MM.1S (cell line): ENCODE measurements at places on chromosomes 6 and 20.

DNA sequence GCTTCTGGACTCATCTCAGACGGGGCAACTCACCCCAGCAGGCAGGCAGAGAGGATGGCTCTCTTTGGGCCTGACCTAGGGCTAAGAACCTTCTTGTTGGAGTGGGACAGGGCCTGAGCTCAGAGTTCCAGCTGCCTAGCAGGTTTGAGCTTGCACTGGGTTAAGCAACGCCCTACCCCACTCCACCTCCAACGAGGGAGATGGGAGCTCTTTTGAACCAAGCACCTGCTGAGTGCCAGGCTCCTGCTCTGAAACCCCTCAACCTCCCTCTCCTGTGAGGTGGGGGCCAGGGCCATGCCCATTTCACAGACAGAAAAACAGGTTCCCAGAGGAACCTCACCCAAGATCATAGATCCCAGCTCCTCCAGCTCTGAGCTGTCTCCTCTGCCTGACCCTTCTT, 54.3 kb downstream of the SNAI1 start:
- no peak for DNase-seq

DNA sequence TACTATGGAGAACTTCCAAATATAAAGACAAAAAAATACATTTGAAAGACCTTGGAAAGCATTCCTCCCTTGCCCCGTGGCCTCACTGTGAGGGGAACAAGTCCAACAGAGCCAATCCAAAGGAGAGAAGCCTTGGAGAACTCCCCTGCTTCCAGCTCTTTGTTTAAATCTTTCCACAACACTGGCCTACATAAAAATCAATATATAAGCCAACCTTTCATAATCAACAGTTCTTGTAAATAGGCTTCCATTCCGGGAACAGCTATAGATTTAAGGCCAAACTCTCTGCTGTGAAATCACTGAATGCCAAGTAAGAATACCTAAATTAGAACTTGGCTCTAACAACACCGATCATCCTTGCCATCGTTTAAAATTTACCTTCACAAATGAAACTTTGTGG, 242.1 kb downstream of the HACE1 start:
- DNase-seq: no peak

DNA sequence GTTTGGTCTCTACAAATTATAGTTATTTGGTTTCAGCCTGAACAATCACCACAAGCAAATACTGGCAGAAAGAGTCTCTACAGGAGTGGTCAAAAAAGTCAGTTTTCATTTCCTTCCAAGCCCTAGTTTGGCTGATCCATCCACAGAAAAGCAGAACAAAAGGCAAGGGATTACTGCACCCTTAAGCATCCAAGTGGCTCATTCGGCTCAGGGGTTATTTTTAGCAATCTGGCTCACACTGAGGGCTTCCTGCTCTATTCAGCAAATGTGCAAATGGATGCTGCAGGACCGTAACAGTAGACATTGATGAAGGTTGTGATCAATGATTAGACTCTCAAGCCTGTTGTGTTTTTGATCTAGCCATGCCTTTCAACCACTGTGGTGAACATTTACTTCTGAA, 62.2 kb upstream of the FABP7 start:
- no peak for DNase-seq

- no peak for DNase-seq
Observed at GRCh38 chr20:54195483-54196472, 12.1 kb upstream of the PFDN4 start.

- DNase-seq: no peak
Observed at GRCh38 chr6:137282254-137282653, 63.1 kb upstream of the IFNGR1 start.

- peak; percentile 11 for DNase-seq
Observed at GRCh38 chr6:66210964-66211363, 503.9 kb upstream of the EYS start.

- DNase-seq: peak; percentile 47
Observed at GRCh38 chr20:17525650-17526049, 5.5 kb downstream of the BFSP1 start.

GRCh38 chr6:161866570-161866969, 592.7 kb upstream of the AGPAT4 start:
- DNase-seq: no peak

GRCh38 chr6:166910601-166911000, 45.7 kb downstream of the RNASET2 start:
- DNase-seq: no peak

GRCh38 chr20:48747840-48748414, 79.9 kb downstream of the PREX1 start:
- no peak for DNase-seq

GRCh38 chr20:52722926-52723688, 249.1 kb upstream of the TSHZ2 start:
- no peak for DNase-seq

GRCh38 chr6:134669485-134669884, 280.4 kb downstream of the ALDH8A1 start:
- DNase-seq: no peak

GRCh38 chr6:159953091-159953601, 15.7 kb upstream of the IGF2R start:
- no peak for DNase-seq

- DNase-seq: no peak
Observed at GRCh38 chr6:83960664-83961063, 72.9 kb upstream of the MRAP2 start.

DNA sequence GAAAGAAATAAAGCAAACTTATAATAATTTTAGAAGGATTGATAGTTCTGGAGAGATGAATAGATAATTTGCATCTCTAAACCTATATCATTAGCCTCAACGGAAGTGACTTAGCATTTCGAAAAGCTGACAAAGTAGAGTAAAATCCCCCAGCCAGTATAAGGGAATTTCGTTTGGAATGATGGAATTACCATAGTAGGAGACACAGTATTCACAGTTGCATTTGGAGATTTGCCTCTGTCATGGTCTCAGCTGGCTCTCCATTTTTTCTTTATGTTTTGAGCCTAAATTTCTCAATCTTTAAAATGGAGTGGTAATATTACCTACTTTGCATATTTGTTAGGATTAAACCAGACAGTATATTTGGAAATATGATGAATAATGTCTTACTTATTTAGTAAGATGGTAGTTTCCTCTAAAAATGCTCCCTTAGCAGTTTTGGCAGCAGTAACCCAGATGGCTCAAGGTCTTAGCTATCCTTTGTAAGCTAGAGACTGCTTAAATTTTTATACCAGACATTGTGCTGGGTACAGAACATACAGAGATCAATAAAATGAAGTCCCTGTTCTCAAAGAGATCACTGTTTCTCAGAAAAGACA, 58.2 kb downstream of the SMAP1 start:
- peak; percentile 17 for DNase-seq

DNA sequence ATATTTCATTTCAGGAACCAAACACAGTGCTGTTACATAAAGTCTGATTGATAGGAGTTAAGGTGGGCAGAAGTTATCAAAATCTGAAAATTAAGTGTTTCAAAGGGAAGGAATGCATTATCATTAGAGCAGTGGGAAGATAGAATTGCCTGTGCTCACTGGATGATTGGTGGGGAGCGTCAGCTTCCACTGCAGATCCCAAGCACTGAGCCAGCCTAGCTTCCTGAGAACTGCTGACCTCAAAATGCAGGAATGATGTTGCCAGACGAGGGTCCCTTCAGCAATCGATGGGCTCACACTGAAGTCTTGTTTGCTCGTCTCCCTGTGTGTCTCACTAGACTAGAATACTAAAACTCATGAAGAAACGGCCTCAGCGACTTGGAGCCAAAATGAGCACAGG, 110.0 kb upstream of the PHACTR1 start:
- no peak for DNase-seq

DNA sequence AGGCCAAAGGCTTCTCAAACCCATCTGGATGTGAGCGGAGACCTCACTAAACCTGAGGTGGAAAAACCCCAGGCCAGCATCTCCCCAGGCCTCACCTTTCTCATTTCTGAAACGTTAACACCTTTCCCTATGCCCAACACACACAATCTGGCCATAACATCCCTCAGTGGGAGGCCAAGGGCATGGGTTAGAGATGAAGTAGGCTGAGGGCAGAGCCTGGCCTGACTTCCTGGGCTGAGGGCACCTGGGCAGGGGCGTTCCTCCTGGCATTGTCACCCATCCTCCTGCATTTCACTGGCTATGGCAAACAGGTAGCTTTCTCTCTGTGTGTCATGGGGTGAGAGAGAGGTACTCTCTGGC, 8.4 kb downstream of the MOCS1 start:
- DNase-seq: no peak

DNA sequence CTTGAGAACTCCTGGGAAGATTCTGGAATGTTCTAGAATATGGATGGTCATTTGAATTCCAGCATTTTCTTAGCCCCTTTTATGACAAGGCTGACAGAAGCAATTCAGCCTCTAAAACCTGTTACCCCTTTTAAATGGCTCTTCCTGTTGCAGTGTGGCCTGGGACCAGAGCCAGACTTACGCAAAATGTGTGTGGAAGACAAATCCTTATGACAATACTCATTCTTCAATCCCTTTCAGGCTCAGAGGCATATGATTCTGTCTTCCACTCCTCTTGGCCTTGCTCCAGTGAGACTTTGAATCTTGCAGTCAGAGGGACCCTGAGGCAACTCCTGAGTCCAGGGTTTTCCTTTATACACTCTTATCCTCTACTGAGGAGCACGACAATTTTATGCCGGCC, 287.0 kb downstream of the CLIC5 start:
- DNase-seq: no peak

DNA sequence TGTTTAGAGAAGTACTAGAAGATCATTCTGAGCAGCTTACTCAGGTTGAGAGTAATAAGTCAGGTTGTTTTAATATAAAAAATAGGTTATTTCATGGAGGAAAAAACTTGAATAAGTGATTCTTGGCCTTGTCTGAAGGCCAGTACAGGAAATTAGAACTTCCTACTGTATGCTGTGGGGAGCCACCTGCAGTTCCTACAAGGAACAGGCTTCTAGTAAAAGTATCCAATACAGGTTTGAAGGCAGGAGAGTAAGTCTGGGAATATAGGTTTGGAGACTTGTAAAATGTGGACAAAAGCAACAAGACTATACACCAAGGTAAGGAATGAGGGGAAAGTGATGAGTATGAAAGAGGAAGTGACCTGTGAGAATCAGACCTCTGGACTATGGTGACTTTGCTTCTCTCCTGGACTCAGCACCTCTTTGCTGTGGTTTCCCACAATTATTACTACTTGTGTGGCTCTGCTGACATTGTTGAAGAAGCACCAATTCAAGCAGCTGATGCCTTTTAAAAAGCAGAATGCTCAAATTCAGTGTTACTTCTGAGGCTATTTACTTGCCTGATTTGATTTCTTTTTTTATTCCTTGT, 278.6 kb downstream of the TBC1D7 start:
- no peak for DNase-seq

DNA sequence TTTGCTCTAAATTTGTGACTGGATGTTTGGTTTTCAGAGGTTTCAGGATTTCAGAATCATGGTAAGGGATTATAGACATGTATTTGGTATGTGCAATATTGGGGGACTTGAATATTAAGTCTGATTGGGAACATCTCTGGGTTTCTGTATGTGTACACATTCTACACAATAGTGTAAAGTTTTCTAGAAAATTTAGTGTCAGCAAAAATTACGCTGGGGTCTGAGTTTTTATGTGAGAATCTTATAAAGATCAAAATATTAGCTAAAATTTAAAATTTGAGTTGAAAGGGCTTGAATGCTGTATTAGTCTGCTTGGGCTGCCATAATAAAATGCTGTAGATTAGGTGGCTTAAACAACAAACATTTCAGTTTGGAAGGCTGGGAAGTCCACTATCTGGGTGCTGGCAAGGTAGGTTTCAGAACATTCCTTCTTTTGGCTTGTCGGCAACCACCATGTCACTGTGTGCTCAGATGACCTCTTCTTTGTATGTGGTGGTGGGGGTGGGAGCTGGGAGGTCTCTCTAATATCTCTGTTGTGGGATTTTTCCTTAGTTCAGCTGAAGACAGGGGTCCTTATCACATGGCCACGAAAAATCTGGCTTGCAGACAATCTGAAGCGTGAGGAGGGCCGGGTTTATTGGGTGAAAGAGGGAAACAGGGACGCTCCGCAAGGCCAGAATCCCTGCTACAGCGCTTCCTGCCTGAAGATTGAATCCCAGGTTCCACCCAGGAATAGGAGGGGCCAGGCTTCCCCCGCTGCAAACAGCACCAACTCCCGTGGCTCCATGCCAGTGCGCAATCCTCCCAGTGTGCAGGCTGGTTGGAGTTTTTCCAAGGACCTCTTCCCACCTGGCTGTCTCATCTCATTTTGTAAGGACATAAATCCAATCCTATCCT, 299.7 kb downstream of the PLCB1 start:
- DNase-seq: no peak

- DNase-seq: no peak
Observed at GRCh38 chr20:63168861-63169260, 47.1 kb downstream of the YTHDF1 start.

GRCh38 chr20:21615617-21616080, 89.8 kb upstream of the PAX1 start:
- DNase-seq: peak; percentile 69

DNA sequence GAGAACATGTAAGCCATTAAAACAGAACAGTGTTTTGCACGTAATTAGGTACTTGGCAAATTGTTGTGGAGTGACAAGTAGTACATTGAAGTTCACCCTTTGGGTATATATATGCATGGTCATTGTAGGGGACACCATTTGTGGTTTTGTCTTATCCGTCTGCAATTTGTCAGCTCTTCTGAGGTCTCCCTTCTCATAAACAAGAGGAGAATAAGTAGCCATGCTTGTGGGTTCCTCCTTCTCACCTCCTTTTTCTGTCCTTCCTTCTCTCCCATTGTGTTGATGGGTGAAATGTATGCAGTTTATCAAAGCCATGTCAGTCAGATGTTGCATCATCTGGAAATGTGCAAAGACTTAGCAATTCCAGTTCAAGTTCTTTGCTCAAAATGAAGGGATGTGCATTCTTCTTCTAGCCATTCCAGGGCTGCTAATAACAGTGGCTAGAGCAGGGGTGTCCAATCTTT, 70.9 kb downstream of the QKI start:
- no peak for DNase-seq

- DNase-seq: no peak
Observed at GRCh38 chr6:32406857-32407256, at the start of gene BTNL2. TSS of gene BTNL2 (minus strand) at chr6:32407181. CDS start at chr6:32407123, 58 bp downstream.

DNA sequence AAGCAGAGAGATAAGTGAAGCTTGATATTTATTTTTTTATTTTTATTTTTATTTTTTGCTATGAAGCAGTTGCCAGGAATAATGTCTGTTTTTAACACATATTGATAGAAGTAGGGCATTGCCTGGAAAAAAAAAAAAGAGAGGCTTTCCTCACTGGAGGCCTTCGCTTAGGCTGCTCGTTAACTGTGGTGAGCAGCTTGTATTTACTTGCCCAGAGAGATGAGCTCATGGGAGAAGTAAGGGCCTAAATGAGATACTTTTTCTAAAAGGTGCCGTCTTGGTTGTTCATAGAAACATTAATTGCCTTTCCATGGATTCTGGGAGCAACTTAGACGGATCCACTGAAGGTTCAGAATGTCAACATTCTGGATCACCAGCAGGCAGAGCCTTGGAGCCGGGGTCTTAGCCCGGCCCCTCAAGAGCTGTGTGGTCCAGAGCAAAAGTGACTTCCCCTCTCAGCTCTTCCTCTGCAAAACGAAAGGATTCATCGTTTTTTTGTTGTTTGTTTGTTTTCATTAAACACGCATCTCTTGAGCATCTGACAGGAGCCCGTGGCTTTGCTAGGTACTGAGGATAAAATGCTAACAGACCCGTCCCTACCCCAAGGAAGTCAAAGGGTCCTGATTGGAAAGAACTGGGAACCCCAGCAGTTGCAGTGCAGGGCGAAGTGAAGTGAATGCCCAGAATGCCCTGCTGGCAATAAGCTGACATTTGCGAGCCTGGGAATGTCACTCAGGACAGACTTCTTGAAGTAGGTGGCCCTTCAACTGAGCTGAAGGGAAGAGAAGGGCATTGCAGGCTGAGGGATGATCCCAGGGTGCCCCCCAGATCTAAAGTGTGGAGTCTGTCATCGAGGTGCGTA, 138.5 kb downstream of the ZDHHC14 start:
- DNase-seq: no peak
